ENCODE measurements at places on chromosomes 5 and 9.
A peak's percentile ranks its signal among the peaks of the same experiment; 100 is the strongest.

GRCh38 chr5:55039843-55040242 lies 15.8 kb downstream of the GZMK start:
- DNase-seq = peak; percentile 9

- DNase-seq = no peak
Measured at GRCh38 chr9:78533500-78533899, 236.6 kb downstream of the PSAT1 start.

DNA sequence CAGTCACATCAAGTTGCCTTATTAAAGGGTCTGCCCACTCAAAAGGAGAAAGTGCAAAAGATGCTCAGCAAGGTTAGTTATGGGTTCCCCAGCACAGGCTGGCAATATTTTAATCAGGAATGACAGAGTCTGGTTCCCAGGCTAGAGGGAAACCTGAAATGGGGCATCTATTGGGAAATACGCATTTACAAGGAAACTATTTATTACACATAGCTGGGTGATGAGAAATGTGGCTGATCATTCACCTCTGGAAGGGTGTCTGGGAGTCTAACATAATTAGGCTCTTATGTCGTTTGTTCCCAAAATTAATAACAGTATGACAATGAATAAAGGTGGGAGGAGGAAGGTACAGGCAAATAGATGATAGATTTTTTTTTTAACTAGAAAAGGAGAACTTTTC lies 314.7 kb downstream of the ENC1 start:
- no peak for DNase-seq

DNA sequence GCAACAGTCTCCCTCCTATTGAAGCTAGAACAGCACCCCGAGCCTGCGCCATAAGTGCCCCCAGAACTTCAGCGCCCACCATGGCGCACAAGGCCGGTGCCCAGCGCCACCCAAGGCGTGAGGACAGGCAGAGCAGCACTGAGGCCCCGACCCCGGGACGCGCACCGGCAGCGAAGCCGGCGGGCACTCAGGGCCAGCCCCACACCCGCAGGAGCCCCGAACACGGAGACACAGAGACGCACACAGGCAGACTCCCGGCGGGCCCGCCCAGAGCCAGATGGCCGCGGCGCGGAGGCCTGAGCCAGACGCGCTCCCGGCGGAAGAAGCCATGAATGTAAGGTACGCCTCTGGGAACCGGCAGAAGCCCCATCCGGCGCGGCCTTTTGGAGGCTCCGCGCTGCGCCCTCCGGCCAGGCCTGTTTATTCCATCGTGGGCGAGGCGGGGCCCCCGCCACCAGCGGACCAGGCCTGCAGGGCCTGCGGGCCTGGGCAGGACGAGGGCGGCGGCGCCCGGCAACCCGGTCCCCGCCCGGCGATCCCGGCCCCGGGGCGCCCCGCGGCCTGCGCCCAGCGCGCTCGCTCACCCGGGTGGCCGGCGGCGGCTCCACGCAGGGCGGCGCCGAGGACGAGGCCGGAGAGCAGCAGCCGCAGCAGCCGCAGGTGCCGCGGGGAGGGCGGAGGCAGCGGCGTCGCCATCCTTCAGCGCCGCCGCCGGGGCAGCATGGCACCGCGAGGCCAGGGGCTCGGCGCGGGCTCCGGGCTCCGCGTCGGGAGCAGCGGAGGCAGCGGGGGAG lies 486 bp downstream of the NPDC1 start:
- DNase-seq = no peak

DNA sequence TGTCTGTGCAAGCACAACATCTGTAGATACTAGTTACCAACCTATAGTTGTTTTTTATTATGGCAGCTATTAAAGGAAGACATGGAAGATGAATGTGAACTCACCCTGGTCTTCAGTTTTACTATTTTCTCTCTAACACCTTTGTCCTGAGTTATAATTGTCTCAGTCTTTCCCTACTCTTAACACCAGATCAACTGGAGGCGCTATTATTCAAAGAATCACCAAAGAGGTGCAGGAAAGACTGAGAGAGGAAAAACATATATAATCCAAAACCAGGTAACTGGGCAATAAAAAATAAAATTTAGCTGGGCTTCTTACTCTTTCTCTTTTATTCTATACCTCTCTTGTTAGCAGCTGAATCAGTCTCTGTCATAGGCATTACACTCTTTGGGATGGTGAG lies 134.2 kb upstream of the C6 start:
- DNase-seq = peak; percentile 15

GRCh38 chr5:61402244-61402823 lies 70.3 kb downstream of the ZSWIM6 start:
- DNase-seq = peak; percentile 37

DNA sequence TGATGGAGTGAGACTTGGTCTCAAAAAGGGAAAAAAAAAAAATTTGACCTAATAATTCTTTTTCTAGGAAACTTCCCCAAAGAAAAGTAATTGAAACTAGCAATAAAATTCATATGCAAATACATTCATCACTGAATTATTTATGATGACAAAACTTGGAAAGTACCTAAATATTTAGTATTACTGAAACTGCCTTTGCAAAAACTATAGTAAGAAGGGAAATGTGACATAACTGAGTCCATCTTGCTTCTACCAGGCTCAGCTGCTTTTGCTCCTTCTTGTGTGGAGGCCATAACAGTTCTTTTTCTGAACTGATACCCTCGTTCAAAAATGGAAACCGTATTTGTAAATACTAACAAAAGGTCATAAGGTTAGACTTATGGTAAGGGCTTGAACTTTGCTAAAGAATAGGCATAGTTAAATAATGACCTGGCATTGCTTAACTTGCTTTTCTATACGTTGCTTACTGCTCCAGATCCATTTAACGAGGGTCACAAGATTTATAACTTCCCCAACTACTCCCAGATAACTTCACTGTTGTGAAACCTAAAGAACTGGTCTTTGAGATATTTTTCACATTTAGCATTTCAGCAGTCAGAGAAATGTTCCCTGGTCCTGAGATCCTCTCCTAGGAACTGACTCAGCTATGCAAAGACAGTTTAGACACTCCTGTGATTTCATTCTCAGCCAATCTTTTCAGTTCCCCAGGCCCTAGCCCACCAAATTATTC lies 68.4 kb downstream of the CFAP95 start:
- DNase-seq = no peak

- peak; percentile 69 for DNase-seq
Measured at GRCh38 chr9:34125681-34126206, 754 bp downstream of the DCAF12 start.

DNA sequence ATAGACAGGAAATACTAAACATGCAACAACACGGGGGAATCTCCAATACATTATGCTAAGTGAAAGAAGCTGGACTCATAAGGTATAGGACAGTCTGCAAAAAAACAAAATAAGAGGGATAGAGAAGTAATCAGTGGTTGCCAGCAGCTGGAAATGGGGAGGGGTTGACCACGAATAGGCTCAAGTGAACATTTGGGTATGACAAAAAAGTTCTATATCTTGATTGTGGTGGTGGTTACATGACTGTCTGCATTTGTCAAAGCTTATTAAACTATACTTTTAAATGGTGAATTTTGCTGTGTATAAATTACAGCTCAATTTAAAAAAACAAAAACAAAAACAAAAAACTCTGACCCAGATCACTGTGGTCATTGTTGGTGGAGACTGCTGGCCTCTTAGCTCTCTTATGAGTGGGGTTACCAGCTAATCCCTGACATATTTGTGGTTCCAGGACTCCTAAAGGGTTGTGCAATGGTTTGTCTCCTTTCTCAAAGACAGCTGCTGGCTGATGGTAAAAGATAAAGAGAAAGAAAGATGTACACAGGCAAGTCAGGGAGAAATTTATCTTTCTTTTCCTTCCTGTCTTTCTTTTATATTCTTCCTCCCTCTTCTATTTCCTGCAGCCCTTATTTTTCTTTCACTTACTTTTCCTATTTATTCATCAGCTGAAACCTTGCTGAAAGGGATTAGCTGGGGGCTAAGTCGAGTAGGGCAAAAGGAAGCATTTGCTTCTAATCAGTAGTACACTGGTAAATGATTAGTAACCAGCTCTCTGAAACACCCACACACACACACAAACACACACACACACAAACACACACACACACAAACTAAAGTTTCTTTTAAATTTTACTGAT lies 42.6 kb upstream of the APC start:
- peak; percentile 94 for DNase-seq

DNA sequence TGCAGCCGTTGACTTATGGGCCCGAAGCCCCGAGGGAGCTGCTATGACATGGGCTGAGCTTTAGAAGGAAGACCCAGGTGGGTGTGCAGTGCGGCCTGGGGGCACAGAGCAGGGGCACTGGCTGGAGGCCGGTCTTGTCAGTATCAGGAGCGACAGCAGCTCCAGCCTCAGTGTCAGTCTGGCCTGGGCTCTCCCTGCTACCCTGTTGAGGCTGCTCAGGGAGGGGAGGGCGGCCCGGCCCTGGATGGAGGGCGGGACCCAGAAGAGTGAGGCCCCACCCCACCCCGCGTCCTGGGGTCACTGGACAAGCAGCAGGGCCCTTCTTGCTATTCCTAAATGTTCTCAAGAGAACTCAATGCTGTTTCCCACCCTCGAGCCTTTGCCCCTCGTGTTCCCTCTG lies 18.0 kb downstream of the GFI1B start:
- DNase-seq = no peak

DNA sequence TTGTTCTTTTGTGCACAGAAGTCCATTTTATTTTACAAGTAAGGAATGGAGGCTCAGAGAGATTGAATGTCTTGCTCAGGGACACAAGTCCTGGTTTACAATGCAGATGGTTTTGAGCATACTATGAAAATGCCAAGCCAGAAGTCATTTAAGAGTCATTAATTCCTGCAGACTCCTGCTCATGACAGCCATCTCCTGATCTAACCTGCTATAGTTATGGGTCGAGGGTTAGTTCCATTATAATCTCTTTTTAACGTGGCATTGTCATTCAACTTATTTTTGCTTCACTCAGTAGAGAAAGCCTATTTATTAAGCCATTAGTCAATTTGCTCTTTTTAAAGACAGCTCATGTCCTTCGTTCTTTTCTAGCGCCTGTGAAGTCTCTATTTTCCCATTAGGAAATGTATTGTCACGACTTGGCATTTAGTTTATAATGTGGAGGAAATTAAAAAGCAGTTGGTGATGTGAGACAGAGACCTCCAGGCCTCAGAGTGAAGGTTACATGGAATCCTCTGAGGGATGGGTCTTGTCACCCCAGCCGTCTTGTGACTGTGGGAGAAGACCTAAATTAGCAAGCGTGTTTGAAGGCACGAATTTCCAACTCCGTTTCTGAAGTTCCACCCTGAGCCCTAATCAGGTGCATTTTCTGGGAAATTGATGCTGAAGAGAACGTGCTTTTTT lies 84.1 kb downstream of the ACTBL2 start:
- DNase-seq = no peak

DNA sequence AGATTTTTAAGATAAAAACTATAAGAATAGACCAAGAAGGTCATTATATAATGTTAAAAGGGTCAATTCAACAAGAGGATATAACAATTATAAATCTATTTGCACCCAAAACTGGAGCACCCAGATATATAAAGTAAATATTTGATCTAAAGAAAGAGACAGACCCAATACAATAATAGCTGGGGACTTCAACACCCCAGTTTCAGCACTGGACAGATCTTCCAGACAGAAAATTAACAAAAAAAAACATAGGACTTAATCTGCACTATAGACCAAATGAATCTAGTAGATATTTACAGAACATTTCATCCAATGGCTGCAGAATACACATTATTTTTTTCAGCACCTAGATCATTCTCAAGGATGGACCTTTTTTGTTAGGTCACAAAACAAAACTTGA lies 331.9 kb downstream of the SPOCK1 start:
- no peak for DNase-seq

DNA sequence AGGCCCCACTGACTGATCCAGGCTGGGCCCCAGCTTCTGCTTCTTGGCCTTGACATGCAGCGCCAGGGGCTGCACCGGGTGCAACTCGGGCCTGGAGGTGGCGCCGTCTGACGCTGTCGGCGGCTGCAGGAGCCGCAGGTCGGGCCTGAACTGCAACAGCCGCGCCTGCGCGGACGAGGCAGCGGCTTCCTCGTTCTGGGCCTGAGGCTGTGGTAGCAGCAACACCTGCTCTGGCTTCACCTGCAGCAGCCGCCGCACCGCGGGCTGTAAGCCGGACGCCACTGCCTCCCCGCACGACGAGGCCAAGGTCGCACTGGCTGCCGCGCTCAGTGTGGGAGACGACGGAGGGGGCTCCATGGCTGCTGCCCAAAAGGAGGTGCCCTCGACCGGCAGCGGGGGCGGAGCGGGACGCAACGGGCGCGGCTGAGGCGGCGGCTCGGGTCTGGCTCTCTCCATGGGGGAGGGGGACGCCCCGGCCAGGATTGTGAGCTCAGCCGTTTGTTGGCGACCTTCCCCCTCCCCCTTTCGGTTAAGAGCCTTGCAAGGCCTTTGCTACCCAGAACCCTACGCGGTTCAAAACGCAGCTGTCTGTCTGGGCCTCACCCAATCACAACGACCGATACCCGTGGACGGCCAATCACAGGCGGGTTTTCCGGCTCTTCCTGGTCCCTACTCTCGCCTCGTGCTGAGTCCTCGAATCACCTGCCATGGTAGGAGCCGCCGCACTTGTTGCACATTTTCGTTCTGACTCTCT lies 438 bp downstream of the SOX30 start:
- no peak for DNase-seq

- no peak for DNase-seq
Measured at GRCh38 chr9:35619800-35620158, 1.6 kb upstream of the CD72 start.

- no peak for DNase-seq
Measured at GRCh38 chr9:38249587-38250210, 142.8 kb upstream of the ALDH1B1 start.

DNA sequence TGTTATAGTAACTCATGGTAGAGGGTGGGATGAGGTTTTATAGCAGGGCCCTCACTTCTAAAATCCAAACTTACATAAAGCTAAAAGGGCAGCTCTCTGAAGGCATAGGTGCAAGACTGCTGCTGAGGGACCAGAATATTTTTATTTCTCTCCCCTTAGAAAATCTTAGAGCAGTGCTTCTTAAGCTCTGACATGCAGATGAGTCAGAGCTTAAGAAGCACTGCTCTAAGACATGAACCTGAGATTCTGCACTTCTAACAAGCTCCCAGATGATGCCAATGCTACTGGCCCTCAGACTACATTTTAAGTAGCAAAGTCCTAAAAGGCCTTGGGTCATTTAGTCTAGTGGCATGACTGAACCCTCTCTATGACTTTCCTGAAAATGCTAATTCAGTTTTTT lies 97.6 kb upstream of the SPRY4 start:
- DNase-seq = no peak

DNA sequence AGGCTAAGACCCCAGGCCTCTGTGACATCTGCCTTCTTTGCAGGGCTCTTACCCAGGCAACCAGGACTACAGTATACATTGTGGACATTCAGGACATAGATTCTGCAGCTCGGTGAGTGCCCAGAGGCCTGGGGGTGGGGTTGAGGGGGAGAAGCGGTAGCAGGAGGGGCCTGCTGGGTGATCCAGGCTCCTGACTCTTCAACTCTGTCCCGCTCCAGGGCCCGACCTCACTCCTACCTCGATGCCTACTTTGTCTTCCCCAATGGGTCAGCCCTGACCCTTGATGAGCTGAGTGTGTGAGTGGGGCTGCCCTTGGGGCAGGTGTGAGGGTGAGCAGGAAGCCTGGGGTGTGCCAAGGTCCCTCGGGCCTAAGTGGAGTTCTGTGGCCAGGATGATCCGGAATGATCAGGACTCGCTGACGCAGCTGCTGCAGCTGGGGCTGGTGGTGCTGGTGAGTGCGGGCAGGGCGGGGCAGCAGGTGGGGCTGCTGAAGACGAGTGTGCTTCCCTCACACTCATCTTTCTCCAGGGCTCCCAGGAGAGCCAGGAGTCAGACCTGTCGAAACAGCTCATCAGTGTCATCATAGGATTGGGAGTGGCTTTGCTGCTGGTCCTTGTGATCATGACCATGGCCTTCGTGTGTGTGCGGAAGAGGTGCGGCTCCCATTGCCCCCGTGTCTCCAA lies 19.8 kb downstream of the GPRIN1 start:
- no peak for DNase-seq

- no peak for DNase-seq
Measured at GRCh38 chr5:53730943-53731342, 170.5 kb downstream of the NDUFS4 start.
